Stimulated activated CD8-positive, alpha-beta memory T cell treated with anti-CD3 and anti-CD28 coated beads, Interleukin-7, amount 100 ng/mL, for 24 hours (primary cell): ENCODE measurements at places on chromosomes 1 and 21.

GRCh38 chr1:199399996-199400724 lies 627.4 kb upstream of the NR5A2 start:
- DNase-seq, result no peak

DNA sequence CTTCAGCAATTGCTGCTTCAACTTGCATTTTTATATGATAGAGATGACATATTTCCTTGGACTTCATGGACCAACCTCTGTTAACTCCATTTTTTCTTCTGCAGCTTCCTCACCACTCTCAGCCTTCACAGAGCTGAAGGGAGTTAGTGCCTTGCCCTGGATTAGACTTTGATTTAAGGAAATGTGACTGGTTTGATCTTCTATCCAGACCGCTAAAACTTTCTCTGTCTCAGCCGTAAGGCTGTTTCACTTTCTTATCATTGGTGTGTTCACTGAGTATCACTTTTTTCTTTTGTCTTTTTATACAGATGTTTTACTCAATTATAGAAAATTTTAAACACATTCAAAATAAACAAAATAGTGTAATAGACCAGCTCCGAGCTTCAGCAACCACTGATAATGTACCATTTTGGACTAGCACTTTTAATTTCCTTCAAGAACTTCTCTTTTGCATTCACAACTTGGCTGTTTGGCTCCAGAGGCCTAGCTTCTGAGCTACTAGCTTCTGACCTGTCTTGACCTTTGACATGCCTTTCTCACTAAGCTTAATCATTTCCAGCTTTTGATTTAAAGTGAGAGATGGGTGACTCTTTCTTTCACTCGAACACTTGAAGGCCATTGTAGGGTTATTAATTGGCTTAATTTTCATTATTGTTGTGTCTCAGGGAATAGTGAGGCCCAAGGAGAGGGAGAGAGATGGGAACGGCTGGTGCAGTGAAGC lies 9.3 kb downstream of the NEK7 start:
- no peak for DNase-seq

DNA sequence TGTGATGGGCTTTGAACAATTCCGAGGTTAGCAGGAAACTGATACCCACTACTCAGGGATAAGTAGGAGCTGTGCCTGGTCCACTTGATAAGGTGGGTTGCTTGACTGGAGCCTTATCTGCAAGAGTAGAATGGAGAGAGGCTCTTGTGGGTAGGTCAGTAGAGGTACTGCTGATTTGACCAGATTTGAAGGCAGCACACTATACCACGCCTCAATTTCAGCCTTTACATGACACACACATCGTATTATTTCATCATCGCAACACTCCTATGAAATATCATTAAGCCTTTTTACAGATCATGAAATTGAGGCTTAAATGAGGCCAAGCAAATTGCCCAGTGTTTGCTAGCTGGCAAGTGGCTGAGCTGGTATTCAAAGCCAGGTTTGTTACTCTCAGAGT lies 69.6 kb downstream of the KCNJ15 start:
- no peak for DNase-seq

DNA sequence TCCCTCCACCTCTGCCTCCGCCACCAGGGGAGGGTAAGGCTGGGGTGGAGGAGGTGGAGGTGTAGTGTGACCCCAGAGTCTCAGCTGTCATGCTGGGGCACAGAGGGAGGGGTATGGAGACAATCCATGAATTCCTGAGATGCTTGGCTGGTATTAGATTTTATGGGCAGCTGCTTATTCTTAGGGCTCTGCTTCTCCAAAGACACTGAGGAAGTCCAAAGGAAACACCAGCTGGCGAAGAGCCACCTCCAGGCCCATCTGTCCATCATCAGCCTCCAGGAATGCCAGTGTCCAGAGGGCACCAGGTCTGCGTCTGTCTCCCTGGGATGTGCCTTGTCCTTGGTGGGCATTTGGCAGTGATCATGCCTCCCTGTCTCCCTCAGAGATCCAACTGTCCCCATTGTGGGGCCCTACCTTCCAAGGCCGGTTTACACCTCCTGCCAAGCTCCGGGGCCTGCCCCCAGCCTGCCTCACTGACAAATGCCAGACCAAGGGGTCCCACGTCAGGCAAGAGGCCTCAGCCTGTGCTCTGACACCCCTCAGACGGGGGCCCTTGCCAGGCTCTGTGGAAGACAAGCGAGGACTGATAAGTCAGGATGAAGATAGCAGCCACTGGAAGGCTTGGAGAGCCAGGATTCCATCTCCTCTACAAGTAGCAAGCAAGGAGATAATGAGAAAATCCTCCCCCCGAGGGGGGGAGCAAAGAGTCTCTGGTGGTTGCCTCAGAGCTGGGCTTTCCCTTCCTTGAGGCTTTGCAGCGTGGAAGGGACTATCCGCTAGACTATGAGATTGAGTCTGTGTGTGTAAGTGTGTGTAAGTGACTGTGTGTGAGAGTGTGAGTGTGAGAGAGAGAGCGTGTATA lies 1.6 kb downstream of the TNNI1 start:
- no peak for DNase-seq

GRCh38 chr1:175127565-175127964 lies 59.9 kb downstream of the TNN start:
- DNase-seq, result no peak

DNA sequence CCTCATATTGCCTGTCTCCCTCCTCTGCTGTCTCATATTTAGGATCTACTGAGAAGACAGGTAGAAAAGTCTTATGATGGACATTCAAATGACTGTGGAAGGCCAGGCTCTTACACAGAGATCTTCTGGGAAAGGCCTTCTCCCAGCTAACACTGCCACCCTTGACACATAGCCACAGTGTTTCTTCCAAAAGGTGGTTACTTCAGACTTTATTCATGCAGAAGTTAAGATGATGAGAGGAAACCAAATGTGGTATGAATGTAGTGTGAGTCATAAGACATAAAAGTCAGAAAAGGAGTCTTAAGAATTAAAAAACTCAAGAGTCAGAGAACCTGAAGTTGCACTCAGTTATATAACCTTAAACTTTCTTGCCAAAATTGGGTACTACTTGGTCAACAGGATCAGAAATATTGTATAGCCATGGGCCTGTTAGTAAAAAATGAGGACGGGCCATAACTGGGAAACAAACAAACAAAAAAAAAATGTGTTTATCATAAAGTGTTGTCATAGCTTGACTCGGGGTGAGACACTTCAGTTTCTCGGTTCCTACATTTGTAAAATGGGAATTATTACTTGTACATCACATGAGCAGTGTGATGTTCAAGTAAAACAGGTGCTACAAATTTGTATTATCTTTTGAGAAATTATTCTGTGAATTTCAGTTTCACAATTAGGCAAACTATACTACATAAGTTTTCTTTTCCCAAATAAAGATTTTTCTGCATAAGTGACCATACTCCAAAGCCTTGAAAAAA lies 1.2 kb upstream of the DENND1B start:
- DNase-seq, result no peak

GRCh38 chr1:56933161-56933560 lies 32.7 kb downstream of the C8B start:
- DNase-seq, result no peak

DNA sequence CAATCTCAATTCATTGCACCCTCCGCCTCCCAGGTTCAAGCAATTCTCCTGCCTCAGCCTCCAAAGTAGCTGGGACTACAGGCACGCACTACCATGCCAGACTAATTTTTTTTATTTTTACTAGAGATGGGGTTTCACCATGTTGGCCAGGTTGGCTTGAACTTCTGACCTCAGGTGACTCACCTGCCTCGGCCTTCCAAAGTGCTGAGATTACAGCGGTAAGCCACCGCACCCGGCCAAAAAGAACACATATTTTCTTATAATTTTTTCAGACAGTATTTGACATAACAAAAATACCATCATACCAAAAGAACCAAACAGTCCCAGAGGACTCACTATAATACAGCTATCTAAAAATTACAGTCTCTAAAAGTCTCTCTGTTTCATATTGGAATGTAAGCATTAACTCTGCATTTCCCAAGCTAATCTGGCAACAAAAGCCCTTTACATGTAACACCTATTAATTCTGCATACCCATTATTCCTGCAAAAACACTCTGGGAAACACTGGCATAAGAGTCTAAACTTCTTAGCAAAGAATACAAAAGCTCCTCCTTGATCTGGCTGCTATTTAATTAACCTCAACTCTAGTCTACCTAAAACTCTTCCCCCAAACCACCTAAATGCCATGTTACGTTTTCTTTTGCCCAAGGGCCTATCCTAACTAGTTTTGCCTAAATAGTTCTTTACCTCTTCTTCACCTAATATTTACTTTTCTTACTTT lies 26.9 kb downstream of the WDR26 start:
- DNase-seq, result no peak

DNA sequence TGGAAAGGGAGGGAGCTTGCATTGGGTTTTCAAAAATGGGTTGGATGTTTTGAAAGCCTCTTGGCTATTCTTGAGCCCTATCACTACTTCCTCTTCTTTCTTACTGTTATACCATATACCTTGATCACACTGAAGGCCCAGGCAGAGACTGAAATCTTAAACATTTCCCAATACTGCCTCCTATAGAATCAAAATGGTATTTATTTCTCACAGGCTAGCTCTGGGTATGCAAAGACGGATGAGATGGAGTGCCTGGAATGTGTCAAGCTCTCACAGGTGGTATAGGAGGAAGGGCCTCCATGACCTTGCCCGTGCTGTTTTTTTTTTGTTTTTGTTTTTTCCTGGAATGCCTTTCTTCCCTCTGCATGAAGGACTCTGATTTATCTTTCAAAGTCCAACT lies 268.4 kb upstream of the USP24 start:
- no peak for DNase-seq

- DNase-seq, result no peak
Measured at GRCh38 chr1:176853503-176853902, 311.0 kb downstream of the ASTN1 start.
